ENCODE measurements at places on chromosomes 3 and 15. TPM values are rescaled to one million over a fixed set of nuclear protein-coding genes. Genes with fewer than 3 reads are reported as not detected.

The SEMA3G gene
- total RNA-seq: 7.6 TPM

GRCh38 chr15:62969442-62970089 is 73.0 kb upstream of the TPM1 start:
- DNase-seq: no peak

GRCh38 chr3:180707896-180708295 is 28.6 kb upstream of the CCDC39 start:
- no peak for DNase-seq

GRCh38 chr3:85576697-85577200 is 618.0 kb downstream of the CADM2 start:
- DNase-seq: no peak
